ENCODE measurements at places on chromosomes 3 and 15.

DNA sequence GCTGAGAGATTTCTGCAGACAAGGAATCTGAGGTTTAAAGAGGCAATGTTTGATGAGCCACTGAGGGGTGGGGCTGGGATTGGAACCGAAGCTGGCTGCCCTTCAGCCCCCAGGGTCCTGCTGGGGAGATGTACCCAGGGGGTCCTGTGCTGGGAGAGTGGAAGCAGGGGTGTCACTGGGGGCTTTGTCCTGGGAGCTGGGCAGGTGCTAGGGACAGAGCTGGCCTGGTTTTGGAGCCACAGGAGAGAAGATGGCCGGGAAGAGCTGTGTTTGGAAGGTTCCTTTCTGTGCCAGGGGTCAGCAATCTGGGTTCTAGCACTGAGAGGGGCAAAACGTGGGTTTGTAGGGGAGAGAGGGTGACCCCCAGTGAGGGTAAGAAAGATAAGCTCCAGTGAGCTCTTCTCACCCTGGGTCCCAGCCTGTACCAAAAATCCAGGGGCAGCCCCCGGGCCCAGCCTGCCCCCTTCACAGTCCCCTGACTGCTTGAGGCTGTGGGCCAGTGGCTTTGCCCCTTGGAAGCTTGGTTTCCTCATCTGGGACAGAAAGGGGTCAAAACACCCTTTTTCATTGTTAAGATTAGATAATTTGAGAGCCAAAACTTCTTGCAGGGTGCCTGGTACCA, 69.6 kb downstream of the SMAD3 start:
- no peak for DNase-seq

DNA sequence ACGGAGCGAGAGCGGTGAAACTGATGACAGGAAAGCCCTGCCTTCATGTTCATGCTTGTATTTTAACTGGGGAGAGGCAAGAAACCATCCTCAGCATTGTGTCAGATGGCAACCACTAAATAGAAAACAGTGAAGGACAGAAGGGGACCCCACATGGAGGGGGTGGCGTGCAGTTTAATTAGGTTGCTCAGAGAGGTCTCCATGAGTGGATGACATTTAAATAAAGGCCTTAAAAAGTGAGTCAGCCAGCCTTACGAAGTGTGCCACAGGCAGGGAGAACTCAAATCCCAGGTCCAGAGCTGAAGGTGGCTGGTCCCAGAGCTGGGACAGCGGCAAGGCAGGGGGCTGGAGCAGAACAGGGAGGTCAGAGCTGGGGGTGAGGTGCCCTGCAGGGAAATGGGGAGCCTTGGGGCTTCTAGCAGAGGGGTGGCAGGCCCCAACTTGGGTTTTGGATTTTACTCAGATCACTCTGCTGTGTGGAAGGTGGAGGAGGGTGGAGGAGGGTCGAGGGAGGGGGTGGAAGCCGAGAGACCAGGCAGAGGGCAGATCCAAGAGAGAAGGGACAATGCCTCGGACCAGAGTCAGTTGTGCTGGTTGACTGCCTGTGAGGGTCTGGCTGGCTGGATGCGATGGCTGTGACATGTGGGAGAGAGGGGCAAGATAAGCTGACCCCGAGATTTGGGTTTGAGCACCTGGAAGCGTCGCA, 73.7 kb downstream of the KLF13 start:
- DNase-seq, result no peak

DNA sequence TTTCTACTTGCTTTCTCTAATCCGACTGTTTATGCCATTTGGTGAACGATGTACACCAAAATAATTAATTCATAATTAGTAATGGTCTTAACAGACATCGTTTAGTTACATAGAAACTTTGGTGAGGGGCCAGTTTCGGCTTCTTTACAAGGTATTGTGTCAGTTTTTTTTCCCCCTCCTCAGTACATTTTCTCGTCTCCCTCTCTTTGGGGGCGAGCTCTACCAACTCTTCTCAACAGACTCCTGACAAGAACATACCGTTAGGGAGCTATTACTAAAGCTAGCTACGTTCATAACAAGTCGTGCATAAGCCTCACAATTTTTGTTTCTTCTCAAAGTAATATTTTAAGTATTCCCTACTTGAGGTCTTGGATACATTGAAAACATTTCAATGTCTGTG, 1.4 kb downstream of the U2SURP start:
- no peak for DNase-seq

DNA sequence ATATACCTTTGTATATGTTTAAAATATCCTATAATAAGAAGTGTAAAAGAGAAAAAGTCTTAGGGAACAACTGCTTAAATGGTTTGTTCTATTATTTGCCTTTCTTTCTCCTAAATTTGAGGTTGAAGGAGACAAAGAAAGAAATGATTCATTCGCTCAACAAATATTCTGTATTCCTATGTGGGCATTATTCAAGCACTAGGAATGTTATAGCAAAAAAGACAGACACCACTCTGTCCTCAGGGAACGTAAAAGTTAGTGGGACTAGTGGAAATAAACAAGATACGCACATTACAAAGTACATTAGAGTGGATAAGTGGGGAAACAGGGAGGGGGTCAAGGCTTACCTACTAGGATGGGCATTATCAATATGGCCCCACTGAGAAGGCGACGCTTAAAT, 332.2 kb downstream of the LPP start:
- DNase-seq, result no peak

DNA sequence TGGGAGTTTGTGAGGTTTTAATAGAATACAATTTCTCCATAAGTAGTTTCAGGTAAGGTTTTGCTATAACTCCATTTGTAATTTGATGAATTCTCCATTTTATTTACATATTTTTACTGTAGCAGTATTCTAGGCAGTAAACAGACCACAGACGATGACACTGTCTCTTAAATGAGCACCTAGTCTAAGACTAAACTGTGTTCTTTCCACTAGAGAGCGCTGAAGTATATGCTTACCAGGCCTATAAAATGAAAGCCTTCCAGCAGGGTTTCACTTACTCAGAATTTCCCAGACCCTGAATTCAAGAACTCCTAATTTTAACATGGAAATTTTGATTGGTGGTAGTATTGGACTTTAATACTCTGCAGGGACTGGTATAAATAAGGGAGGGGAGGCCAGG, 41.6 kb downstream of the POLG start:
- no peak for DNase-seq

DNA sequence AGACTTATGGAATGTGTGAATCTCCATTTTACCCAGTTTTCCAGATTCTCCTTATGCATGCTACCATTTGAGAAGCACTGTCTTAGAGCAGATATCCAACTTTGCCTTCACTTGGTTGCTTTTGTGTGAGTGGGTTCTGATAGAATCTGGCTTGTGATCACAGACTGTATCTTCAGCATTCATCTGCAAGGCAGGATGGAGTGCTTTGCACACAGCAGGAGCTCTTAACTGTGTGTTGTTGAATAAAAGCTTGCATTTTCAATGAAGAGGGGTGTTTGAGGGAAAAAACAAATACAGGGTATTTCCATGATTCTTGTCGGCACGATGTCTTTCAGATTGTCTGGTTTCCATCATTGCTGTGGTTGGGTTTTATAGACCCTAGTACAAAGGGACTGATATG, 24.4 kb downstream of the IL1RAP start:
- no peak for DNase-seq

DNA sequence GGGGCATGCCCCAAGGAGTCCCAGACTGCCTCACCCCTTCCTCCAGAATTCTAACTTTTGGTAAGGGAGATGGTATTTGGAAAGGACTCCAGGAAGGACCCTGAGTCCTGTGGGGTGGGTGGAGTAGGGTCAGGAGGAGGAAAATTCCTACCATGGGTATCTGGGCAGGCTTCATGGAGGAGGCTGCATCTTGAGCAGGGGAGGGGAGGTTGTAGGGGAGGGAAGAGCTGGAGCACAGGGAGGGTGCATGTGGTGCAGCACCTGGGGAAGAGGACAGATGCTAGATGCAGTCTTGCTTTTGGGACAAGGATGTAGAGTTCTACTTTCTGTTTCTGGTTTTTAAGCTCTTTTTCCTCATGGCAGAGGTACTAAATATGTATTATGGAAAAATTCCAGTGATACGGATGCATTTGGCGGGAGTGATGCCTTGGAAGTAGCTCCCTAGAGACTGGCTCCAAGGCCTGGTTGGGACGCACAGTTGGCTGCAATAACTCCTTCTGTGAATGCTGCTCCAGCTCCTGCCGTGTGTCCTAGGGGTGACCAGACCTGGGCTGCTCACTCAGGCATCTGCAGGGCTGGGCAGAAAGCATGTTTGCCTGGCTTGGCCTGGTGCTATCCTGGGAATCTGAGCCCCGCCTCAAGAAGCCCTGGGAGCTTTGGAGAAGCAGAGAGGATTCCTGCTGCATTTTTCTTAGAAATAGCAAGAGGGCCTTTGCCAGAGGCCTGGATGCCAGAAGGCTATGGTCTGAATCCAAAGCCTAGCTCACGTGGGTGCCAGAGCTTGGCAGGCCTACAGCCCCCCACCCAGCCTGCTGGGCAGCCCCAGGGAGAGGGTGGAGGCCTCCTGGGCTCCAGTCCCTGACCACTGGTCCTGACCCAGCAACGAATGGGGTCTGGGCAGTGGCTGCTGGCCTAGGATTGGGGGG, 10.1 kb downstream of the SEMA3F start:
- no peak for DNase-seq

GRCh38 chr15:53133255-53133850, 343.2 kb upstream of the ONECUT1 start:
- DNase-seq, result no peak

DNA sequence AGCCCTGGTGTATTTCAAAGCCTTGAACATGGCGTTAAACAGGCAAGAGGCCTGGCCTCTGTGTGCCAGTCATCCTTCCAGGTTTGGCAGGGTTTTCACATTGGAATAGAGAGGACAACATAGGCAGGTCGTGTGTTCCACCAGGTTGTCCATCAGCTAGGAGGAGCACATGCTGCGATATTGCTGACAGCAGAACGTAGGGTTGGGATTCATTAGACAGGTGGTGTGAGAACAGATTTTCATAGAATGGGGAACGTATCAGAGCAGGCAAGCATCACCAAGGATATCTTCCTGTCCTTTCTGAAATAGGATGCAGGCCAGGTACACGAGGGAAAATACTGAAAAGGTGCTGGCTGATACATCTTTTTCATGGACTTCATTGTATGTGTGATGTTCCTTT, 26.4 kb downstream of the MINAR1 start:
- no peak for DNase-seq

GRCh38 chr3:130473416-130473815, 43.6 kb upstream of the COL6A6 start:
- no peak for DNase-seq

DNA sequence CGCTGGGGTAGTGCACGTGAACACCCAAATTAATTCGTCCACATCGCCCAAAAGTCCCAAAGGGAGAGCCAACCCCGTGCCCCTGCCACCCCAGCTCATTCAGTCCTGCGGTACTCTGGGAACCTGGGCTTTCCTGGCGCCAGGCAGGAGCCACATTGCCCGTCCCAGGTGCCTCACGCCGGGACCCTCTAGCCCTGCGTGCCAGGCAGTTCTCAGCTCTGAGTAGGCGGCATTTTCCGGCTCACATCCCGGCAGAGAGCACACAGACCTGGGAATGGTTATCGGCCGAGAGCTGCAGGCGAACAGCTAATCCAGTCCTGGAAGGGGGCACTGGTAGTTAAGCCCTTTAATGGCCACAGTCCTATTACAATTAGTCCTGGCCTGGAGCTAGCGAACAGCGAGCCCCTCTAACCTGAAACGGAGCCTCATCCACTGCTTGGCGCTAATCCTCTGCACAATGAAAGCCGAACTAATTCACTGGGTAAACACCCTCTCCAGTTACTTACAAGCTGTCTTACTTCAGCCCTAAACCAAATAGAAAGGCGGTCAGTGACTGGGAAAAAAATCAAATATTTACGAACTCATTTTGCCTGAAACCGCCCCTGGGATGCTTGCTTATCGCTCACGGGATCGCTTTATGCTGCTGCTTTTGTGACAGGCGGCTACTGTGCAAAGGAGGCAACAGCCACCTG, 254.6 kb upstream of the SOX14 start:
- DNase-seq, result no peak

DNA sequence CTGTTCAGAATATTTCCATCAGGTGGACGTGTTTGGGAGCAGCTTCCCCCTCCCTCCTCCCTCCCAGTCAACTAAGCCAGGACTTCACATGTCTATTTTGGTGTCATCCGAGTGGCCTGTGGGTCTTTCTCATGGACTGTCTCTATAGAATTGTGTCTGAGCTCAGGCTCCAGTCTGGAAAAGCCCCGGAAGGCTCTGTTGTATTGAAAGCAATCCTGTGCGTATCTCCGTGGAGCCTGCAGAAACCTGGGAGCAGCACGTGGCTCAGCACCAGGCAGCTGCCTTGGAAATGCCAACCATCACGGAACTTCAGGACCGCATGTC, 25.2 kb downstream of the COLQ start:
- no peak for DNase-seq

DNA sequence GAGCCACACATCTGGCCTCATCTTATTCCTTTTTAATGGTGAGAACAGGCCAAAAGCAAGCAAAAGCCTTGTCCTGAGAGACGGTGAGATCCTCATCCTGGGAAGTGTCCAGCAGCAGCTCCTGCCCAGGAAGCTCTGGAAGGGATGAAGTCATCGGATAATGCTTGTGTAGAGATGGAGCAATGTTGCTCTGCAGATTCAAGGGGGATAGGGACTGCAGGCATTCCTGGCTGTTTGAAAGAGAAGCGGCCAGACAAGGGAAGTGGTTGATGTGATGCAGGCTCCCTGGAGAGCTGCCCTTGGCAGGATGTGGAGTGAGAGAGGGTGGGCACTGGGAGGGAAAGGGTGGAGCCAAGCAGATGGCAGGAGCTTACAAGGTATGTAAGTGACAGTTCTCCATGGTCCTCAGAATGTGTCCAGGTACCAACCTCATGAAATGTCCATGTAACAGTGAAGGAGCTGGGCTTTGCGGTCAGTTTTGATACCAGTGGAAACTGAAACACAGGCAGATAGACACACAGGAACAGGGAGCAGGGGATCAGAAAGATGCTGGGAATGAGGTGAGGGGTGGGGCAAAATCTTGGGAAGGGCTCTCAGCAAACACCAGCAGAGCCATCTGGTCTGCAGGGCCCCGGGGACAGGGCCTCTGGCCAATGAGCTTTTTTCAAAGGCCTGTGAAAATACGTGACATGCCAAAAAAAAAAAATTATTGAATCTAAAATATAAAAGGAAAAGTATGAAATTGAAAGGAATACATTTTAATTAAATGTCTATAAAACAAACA, 32.2 kb upstream of the LACTB start:
- no peak for DNase-seq

DNA sequence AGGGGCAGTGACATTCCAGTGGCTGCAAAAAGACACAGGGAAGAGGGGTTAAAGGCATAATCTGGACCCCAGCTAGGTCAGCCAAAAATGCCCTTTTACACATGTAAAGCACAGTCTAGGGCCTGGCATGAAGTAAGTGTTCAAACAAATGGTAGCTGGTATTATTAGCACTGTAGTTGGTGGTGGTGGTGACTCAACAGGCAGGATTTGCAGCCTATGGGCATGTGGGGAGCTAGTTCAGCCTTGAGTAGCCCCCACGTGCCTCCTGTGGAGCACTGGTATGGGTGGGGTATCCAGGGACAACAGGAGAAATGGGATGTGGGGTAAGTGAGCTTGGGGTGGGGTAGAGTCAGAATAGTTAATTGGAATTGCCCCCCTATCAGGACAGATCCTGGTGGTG, 27.6 kb downstream of the DNASE1L3 start:
- no peak for DNase-seq

- no peak for DNase-seq
Observed at GRCh38 chr3:129059311-129059958, 1.1 kb upstream of the GP9 start.

Measured in CD4-positive, alpha-beta T cell treated with Interleukin-17A for 4 hours (primary cell).